Activated CD4-positive, alpha-beta T cell treated with anti-CD3 and anti-CD28 coated beads, Interleukin-2, Interleukin-6, amounts not matched to agents 100 ng/mL and 50 ng/mL, durations not matched to agents 16 hours and 8 hours (primary cell): ENCODE measurements at places on chromosomes 3 and 15.

DNA sequence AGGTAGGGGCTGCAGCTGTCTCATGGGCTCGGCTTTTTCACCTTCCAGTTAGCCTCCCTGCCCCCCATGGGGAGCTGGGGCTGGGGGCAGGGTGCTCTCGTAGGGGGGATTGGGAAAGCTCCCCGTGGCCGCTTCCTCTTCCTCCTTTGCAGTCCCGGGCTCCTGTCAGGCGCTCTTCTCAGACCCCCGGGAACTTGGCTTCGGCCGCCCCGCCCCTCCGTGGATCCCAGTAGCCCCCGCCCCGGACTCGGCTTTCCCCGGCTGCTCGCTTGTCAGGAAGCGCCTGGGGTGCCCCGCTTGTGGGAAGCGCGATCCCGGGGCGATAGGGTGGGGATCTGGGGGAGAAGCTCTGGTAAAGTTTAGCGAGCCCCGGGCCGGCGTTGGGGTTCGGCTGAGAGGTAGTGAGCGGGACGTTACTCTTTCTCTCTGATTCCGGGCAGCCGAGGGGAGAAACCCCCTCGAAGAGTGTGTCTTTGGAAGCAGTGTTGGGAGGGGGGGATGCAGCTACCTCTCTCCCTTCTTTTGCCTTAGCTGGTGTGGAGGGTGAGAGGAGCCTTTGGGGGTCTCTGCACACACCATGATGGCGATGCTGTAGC, 611 bp downstream of the PIAS1 start:
- DNase-seq, result peak; percentile 36

DNA sequence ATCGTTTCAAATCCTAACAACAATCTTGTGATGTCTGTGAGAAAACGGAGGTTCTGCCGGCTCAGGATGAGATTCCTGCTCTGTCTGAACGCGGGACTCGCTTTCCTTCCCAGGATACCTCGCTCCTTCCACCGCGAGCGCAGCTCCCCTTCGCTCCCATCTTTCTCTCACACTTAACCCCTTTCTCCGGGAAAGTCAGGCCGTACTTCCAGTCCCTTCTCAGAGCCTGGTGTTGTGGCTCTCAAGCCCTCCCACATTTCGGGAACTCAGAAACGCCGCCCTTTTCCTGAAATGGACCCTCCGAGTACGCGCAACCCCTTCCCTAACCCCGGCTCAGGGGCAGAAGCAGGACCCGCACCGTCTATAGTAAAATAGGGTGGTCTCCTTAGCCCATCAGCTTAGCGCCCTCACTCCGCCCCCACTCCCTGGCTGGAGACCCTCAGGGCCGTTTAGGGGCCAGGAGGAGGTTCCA, 378 bp upstream of the FEM1B start:
- no peak for DNase-seq

- peak; percentile 35 for DNase-seq
Measured at GRCh38 chr3:66253790-66254620, 33.2 kb downstream of the SLC25A26 start.

GRCh38 chr3:55305696-55306485, 181.2 kb downstream of the WNT5A start:
- no peak for DNase-seq

GRCh38 chr3:132034486-132035464, at the start of gene CPNE4:
CPNE4 (minus strand) TSS chr3:132035014.
- DNase-seq, result peak; percentile 86

GRCh38 chr3:124288996-124289395, 297.1 kb upstream of the ROPN1 start:
- DNase-seq, result no peak

- DNase-seq, result no peak
Measured at GRCh38 chr3:117735481-117736101, 1026.0 kb downstream of the TUSC7 start.

DNA sequence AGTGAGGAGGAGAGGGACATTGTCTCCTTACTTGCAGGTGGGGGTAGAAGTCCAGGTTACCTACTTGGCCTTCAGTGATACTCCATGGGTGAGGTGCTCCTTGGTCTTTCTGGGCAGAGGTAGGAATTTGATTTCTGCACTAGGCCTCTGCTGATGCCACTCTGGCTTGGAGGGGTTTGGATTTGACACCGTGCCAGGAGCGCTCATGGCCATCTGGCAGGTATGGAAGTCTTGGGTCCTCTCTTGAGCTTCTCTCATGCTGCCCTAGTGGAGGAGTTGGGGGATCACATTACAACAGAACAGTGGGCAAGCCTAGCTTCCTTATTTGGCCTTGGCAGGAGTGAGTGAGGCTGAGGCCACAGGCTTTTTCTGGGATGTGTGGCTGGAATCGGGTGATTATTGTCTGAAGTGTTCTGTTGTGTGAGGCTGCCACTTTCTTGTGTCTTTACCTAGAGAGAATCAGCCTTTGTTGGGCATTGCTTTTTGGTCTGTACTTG, 525.0 kb downstream of the GABRG3 start:
- no peak for DNase-seq

GRCh38 chr15:52498706-52499105, 30.0 kb downstream of the MYO5A start:
- DNase-seq, result no peak

- DNase-seq, result peak; percentile 65
Measured at GRCh38 chr3:192444096-192444790, 283.1 kb downstream of the FGF12 start.

DNA sequence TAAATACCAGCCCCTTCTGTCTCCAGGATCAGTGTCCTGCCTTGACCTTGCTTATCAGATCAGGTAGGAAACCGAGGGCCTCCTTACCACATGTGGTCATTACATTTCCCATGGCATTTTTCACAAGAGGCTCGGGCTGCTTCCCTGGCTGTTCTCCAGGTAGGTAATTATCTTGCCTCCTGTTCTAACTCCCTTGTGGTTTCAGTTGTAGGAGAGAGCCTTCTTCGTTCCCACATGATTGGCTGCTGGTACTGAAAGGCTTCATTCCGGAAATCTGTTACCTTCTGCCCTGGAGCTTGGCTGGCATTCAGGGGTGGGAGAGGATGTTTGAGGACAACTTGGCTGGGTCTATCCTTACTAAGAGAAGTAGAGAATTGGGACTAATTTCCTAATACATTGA, 46.8 kb upstream of the RORA start:
- DNase-seq, result no peak

GRCh38 chr3:12679468-12679867, 15.6 kb upstream of the RAF1 start:
- no peak for DNase-seq

DNA sequence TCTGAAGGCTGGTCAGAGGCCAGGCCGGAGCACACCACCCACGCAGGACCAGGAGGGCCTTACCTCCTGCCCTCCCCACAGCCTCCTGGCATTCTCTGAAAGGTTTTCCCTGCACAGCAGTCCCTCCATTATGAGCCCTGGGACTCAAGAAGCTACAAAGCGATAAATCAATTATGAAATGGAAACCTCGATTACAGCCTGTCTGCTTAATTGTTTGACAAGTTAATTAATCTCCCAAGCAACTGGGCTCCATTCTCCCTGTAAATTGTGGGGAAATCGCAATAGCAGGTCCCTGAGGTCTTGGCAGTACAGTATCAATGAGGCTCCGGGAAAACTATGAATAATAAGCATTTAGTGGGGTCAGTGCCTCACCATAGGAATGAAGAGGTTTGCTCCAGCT, 683.5 kb downstream of the NTRK3 start:
- no peak for DNase-seq

- no peak for DNase-seq
Measured at GRCh38 chr15:74451322-74451721, 9.6 kb downstream of the UBL7 start.

DNA sequence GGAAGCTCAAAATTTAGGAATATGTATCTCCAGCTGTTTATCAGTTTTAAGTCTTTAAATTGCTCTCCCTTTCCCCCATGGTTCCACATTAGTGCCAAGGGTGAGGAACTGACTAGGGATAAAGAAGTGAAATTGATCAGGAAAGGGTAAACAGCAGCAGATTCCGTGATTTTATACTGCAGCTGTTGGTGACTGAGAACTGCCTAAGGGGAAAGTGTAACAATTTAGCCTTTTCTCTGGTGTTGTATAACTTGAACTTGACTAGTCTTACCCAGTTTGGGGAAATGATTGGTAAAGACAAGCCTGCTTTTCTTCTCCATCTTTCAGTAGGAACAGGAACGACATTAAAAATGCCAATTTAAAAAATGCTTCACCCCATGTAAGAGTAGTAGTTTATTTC, 5.0 kb downstream of the SPRED1 start:
- DNase-seq, result no peak

- no peak for DNase-seq
Measured at GRCh38 chr3:31254483-31254882, 278.2 kb upstream of the STT3B start.

DNA sequence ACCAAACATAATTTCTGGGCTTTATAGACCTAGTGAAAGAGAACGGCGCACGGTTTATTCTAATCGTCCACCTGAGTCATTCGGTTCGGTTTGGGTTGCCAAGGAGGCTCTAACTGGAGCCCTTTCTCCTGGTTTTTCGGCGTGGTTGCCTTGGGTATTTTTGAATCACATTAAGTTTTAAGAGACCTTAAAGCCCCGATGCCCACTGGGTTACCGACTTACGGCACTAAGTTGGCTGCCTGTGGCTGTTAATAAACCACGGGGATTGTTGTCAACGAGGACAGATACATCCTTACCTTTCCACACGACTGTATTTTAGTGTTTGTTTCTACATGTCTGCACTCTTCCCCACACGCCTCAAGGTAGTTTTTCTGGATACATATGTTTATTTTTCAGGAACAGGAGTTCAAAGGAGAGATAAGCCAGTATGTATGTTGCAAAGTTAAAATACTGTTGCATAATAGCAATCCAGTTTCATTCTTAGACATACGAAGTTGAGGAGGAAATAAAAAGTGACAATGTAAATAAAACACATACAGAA, 1.2 kb upstream of the ANP32A start:
- DNase-seq, result peak; percentile 32

DNA sequence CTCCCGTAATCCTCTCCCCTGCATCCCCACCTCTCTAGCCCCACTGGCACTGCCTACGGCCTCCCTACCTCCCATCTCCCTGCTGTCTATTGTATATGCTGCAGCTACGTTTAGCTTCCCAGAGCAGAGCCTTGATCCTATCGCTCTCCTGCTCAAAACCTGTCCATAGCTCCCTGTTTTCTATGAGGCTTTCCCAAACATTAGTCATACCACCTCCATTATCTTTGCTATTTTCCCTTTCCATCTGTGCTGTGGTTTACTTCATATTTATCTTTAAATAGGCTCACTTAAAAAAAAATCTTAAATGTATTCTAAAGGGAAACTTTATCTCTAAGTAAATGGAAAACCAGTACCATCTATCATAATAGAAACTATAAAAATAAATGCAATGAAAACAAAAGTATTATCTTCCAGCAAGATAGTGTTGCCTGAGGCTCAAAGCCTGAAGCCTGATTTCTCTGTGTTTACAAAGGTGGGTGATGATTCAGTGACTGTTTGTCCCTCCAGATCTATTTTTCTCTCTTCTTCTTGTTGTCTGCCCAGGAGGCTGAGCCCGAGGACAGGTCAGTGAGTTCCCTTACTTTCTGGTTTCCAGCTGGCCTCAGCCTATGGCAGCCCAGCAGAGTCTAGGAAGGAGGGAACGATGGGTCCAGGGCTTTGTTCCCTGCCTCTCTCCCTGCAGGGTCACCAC, 397.1 kb upstream of the CFAP20DC start:
- no peak for DNase-seq

DNA sequence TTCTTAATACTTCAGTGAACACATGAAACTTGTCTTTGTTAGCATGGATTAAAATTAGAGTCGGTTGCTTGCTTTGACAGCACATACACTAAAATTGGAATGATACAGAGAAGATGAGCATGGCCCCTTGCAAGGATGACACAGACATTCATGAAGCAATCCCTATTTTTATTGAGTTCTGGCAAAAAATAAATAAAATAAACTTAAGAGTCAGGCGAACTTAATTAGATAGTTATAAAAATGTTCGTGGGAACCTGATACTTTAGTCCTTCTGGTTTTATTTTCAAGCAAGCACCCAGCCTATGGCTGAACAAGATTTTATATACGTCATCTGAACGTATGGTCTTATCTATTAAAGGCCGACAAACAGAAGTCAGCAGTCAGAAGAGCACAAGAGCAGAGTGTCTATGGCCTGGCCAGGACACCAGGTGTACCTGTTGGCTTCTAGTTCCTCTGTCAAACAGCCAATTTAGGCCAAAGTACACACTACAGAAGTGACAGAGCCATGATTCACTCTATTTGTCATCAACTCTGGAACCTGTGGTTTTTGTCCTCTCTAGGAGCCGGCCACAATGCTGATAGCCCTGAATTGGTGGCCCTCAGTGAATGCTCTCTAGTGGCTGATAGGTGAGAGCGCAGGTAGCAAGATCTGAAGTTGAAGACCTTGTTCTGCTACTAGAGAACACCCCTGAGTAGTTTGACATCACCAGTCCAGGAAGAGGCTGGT, 64.3 kb downstream of the LEO1 start:
- DNase-seq, result peak; percentile 13

DNA sequence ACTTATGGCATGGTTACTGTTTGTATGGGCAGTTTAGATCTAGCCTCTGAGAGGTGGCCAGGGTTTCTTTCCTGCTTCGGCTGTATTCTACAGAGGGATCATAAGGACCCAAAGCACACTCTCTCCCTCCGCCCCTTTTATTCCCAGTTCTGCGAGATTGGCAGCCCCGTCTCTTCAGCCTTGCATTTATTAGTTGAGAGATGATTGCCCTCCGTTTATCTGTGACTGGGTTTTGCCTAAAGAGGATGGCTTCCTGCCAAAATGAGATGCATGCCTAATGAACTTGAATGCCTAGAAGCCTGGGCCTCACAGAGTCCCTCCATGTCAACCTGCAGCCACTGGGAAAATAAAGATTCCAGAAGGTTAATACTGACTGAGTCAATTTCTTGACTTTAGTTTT, 97.1 kb upstream of the CHL1 start:
- DNase-seq, result no peak

- no peak for DNase-seq
Measured at GRCh38 chr3:89155811-89156210, 48.4 kb downstream of the EPHA3 start.

DNA sequence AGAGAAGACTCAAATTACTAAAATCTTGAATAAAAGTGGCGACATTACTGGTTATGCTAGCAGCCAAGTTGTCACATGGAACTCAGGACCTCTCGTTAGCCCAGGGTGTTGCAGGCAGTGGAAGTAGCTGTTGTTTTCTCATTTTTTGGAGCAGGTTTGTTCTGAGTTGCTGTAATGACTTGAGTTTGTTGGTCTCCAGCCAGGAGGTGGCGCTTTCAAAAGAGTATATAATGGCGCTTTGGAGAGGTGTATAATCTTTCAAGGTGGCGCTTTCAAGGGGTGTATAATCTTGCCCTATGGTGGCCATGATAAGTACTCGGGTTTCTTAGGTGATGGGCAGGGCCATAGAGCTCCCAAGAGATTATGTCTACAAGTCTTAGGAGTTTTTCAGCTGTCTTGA, 632.7 kb downstream of the NTRK3 start:
- peak; percentile 11 for DNase-seq

DNA sequence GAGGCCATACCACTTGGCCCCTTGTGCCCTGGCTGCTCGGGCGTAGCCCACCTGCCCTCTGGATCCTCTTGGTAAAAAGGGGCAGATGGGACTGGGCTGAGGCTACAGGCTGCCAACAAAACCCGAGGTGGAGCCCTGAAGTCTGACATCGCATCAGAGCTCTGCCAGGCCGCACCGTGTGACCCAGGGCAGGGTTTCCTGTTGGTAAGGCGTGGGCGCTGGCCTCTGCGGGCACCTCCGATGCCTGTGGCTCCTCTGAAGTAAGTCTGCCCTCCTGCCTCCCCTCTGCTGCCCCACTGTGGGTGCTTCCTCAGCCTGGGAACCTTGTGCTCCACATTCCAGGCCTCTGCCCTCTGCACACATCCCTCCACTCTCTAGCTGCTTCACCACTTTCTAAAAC, 8.9 kb downstream of the CHDH start:
- DNase-seq, result no peak

GRCh38 chr3:170907637-170908234, 701 bp downstream of the EIF5A2 start:
- peak; percentile 3 for DNase-seq
